Activated CD4-positive, alpha-beta T cell treated with anti-CD3 and anti-CD28 coated beads, Interleukin-2, amount 50 U/mL, for 1 hour (primary cell): ENCODE measurements at places on chromosomes 2 and 18.
A peak's percentile ranks its signal among the peaks of the same experiment; 100 is the strongest.

- DNase-seq: no peak
Measured at GRCh38 chr2:157312866-157313486, 12.6 kb downstream of the ERMN start.

DNA sequence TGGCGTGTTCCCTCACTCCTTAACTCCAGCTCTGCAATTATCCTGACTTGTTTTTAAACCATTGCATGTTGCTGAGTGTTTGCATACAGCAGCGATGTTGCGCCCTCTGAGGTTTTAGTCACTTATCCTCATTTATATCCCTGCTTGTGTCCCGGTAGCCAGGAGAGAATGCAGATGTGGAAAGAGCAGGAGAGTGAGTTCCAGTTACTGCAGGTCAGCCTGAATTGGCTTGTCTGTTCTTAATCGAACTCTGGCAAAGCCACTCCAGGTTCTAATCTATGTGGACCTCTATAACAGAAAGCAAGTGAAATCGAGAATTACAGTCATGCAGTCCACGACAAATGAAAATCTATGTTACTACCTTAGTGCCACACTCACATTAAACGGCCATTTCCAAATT is 295.1 kb upstream of the REV1 start:
- no peak for DNase-seq

DNA sequence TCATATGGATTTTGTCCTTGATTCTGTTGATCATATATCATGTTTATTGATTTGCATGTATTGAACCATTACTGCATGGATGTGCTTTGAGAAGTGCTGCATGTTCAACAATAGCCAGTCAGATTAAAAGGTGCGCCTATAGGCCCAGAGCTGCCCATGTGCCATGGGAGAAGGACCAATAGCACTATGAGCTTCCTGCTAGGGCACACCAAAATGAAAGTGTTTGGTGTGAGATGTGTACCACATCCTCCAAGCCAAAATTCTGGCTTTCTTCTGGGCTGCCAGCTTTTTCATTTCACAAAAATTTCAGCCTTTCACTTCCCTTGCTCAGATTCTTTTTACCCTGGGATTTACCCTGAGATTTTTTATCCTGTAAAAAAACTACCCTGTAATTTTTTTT is 34.8 kb upstream of the MMADHC start:
- DNase-seq: no peak

DNA sequence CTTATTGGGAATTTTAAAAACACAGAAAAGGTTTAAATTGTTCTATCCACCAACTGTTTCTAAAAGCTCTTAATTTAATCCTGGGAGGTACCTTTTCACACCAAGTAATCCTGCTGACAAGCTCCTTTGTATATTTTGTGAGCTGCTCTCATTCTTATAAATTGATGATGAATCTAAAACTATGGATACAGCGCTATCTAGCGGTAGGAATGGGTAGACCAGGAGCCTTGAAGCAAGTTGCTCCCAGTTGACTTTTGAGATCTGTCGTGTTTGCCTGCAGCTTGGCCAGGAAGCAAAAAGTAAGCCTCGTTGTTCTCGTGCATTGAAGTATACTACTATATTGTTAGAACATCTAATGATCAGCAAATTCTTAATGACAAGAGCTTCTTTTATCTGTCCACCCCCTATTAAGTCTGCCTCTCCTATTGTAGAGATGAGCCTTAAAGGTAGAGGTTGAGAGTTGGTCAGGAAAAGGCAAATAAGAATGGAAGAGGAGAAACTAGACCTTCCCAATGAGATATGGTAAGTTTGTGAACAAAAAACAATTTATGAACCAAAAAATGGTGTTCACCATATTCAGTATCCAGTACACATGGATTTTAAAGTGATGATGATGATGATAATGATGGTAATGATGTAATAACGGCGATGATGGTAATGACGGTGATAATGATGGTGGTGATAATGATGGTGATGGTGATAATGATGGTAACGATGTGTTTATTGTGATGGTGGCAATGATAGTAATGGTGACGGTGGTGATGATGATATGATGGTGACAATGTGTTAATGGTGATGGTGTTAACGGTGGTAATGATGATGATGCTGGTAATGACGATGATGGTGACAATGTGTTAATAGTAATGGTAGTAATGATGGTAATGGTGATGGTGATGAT is 212.1 kb upstream of the NCKAP5 start:
- no peak for DNase-seq

DNA sequence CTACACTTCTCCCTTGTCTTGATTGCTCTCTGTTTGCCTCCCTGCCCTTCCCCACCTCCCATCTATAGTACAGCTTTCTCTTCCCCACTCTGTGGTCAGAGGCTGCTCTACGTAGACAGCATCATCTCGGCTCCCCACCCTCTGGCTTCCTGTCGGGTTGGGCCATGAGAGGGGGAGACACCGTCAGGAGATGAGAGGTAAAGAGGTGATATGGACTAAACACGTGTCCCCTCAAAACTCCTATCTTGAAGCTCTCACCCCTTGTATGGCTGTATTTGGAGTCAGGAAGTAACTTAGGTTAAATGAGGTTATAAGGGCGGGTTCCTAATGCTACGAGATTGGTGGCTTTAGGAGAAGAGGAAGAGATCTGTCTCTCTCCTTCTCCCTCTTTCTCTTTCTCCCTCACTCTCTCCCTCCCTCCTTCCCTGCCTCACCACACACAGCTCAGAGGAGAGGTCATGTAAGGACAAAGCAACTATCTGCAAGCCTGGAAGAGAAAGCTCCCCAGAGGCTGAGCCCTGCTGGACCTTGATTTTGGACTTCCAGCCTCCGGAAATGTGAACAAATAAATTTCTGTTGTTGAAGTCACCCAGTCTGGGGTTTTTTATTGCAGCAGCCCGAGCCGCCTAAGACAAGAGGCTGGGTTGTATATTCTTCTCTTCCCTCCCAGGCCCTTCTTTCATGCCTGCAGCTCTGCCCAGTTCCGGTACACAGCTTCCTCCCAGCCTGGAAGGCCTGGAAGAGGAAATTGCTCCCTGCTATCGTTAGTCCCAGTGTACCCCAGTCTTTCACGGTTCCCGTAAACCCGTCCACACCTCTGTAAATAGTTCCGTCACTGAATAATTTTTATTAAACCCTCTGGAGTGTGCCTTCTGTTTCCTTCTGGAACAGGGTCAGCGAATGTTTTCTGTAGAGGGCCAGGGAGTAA is 138.0 kb downstream of the AKAIN1 start:
- DNase-seq: peak; percentile 8

GRCh38 chr2:85607268-85608215 is 4.3 kb downstream of the C2orf68 start:
- DNase-seq: no peak

GRCh38 chr2:156625360-156626170 is 189.4 kb downstream of the GPD2 start:
- no peak for DNase-seq

GRCh38 chr2:233928594-233929351 is 11.6 kb downstream of the TRPM8 start:
- no peak for DNase-seq

DNA sequence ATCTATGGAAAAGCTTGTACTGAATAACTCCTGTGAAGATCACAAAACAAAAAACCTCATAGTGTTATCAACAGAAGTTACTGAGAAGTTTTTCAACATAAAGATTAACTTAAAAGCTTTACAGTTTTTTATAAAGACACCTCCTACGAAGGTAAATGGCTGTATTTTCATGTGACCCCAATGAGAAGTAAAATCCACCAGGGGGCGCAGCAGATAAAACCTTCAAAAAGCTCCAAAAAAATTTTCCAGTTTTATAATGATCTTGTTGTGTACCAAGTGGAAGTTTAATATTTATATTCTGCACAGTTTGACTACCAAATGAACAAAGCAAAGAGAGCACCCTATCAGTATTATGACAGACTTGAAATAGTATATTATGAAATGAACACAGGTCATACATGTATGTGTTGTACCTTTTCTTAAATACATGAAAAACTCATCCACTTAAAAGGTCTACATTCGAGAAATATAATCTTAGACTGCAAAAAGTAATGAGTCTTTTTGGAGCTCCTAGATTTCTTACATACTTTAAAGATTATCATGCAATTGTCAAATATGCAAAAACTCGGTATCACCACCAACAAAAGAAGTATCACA is 38.5 kb downstream of the PNO1 start:
- DNase-seq: peak; percentile 54

DNA sequence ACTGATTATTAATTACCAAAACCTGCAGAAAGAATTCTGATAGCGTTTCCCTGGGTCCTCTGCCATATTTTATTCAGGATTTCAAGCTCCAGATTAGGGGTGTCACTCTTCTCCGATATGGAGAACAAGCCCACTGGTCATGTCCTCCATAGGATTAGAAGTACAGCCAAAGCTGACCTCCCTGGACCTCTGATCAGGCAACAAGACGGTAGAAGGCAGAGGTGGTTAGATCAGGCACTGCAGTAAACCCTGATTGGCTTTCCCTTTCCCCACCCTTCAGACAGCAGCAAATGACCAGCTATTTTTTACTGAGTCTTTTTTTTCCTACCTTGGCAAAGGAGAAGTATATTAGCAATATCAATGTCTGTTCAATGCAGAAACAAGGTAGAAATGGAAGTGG is 37.7 kb downstream of the SPC25 start:
- no peak for DNase-seq

GRCh38 chr2:54975598-54976492 is 74.4 kb downstream of the RTN4 start:
- DNase-seq: no peak

DNA sequence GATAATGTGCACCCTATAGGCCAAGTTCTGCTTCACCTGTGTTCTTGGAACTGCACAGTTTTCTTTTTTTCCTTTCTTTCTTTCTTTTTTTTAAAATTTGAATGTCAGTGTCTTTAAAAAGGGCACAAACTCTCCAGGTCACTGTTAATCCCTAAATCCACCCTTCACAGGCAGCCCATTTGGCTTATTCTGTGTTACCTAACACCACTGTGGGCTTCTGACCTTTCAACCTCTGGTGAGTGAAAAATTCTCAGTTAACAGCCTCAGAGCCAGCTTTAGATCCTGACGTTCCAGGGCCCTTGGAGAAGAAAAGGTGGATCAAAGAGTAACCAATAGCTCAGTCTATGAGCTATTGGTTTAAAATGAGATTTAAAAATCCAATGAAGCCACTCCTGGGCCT is 6.8 kb upstream of the CETN1 start:
- no peak for DNase-seq

DNA sequence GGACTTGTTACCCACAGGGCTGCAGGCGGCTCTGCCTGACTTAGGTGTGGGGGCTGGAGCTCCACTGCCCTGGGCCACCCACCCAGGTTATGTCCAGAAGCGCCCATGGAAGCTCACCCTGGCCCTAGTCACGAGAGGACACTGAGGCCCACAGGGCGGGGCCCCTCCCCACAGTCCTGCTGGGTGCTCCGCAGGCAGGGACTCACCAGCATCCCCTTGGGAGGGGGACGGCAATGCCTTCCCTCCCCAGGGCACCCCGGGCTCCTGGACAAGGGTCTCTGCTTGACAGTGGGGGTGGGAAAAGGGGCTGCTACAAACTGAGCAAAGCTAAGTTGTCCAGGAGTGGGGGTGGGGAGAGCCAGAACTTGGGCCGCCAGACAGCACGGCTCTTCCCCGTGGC is 60.5 kb downstream of the AQP12A start:
- DNase-seq: no peak

DNA sequence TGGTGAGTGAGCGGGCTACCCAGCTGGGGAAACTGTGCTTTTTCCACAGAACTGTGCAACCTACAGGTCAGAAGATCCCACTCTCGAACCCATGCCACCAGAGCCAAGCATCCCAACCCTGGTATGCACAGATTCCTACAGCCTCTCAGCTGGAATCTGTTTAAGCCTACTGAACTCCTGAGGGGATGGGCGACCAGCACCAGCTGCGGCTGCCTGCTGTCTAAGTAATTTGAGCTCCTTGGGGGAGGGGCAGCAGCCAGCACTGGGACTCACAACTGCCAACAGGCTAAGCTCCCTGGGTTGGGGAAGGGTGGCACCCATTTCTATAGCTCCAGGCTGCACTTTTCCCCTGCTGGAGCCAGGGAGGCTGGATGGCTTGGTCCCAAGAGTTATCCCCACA is 11.8 kb downstream of the CYP27C1 start:
- DNase-seq: no peak

- DNase-seq: no peak
Measured at GRCh38 chr2:147173798-147174197, 671.0 kb upstream of the ACVR2A start.

DNA sequence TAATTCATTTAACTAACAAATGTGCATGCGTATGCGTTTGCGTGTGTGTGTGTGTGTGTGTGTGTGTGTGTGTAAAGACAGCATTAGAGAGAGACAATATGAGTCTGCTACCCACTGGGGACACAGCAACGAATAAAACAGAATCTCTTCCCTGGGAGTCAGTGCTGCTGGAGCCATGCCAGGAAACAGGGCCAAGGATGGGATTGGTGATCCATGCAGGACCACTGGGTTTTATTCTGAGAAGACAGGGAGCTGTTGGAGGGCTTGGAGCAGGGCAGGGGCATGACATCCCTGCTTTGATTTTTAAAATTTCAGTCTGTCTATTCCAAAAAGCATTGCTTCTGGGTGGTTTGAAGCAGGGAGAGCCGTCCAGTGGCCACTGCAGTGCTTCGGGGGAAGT is 62.9 kb downstream of the PDCL3 start:
- no peak for DNase-seq

DNA sequence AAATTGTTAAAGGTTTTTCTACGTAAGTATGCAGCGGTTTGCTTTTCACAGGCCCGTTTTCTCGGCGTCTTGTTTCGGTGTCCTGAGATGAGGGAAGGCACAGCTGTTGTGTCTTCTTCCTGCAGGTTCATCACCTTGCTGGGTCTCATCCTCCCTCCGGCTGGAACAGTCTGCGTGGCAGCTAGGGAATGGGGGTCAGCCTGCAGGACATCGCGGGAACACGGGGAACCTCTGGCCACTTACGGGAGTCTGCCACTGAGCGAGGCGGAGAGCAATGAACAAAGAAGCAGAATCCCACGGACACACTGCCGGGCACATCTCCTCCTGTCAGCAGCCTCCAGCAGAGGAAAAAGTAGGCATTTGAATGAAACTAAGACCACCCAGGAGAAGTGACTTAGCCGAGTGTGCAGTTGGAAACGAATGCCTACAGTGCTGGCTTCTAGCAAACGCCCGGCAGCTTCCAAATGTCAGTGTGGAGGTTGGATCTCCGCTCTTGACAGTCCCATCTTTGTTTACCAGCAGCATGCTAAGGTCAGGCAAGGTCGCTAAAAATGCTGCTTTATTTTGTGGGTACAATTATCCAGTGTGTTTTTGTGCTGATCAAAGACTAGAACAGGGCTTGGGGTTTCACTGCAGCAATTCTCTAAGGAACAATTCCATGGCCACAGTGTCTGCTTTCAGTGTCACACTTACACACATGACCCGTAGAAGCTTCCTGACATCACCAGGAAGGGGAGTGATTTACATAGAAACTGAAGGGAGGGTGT is 109.8 kb upstream of the SEC11C start:
- no peak for DNase-seq

DNA sequence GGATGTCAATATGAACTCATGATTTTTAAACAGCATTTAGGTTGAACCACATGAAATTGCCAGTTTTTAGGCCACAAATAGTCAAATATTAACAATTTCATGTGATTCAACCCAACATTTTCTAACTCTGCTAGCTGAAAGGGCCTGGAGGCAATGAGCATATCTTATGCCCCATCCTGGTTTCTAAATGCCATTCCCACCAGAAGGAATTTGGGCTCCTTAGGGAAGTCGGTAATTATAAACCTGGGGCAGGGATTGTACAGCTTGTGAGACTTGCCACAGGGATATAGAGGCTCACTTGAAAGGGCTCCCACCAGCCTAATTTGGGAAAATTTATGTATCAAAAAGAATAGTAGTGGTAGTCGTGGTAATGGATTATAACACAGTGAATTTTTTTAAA is 178.4 kb upstream of the ALPP start:
- DNase-seq: no peak
